ENCODE measurements at places on chromosomes 2 and 18.
A peak's percentile ranks its signal among the peaks of the same experiment; 100 is the strongest.

GRCh38 chr2:2842466-2842865 lies 511.4 kb upstream of the MYT1L start:
- no peak for DNase-seq

- no peak for DNase-seq
Observed at GRCh38 chr2:41930807-41931566, 116.8 kb upstream of the PKDCC start.

DNA sequence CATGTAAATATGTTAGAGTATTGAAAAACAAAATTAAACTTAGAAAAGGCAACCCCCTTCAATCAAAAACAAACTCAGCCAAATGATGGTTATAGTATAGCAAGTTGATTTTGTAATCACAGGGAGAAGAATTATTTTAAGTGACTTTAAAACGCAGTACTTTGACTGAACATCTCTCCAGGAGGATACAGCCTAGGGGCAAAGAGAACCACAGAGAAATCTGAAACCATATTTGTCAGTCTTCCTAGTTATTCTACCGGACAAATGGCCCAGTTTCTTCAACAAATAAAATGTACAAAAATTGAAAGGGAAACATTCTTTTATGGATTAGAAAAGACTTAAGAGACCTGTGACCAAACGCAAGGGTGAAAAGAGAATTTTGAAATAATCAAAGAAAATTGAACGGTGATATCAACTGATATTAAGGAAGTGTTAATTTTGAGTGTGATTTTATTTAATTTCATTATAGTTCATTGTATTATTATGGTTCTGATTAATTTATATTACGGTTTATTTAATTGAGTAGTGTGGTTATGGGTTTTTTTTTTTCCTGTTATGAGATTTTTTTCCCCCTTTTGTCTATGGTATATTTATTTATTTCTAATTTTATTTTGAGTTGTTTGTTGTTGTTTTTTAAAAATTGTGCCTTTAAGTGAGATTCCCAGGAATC lies 75.3 kb downstream of the HNRNPLL start:
- DNase-seq, result no peak

DNA sequence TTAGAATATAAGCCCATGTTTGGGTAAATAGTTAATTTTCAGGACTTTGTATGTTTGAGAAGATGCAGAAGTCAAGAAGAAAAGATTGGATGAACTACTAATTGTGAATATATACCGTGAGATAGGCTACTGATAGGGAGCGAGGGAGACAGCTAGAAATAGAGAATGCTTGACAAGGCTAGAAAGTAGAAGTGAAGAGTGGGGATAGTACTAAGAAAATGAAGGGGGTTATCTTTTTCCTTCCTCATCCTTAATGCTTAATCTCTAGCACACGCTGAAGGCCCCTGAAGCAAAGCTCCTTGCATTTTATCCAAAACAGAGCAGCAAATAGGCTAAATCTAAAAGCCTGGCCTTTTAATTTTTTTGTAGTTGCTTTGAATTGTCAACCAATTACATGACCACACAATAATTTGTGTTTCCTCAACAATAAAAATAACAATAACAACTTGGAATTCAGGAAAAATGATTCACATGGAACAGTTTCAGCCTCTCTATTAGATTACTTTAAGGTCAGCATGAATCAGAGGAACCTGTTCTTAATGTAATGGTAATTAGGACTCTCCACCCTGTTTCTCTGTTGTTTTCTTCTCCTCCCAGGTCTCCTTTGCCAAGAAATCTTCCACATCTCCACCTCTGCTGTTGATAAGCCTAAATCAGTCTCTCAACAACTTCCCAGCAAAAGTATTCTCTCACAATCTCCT lies 1071.3 kb upstream of the ZEB2 start:
- DNase-seq, result no peak

DNA sequence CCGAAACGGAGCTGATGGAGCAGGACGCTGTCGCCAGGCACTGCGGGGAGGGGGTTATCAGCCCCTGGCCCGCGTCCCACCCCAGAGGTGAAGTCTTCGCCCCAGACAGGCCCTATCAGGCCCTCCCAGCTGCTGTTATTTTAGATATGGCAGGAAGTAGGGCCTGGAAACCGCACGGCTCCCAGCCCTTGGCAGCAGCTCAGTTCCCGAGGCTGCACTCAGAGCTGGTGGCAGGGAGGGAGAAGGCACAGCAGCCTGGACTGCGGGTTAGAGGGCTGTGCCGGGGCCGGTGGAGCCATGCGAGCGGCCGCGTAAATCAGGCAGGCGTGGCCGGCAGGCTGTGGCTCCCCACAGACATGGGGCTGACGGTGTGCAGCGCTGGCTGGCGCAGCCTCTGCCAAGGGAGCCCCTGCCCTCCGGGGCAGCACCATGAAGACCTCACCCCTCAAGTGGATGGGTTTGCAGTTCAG lies 111.4 kb downstream of the NFATC1 start:
- DNase-seq, result peak; percentile 99
